ENCODE measurements at places on chromosomes 3 and 15.

DNA sequence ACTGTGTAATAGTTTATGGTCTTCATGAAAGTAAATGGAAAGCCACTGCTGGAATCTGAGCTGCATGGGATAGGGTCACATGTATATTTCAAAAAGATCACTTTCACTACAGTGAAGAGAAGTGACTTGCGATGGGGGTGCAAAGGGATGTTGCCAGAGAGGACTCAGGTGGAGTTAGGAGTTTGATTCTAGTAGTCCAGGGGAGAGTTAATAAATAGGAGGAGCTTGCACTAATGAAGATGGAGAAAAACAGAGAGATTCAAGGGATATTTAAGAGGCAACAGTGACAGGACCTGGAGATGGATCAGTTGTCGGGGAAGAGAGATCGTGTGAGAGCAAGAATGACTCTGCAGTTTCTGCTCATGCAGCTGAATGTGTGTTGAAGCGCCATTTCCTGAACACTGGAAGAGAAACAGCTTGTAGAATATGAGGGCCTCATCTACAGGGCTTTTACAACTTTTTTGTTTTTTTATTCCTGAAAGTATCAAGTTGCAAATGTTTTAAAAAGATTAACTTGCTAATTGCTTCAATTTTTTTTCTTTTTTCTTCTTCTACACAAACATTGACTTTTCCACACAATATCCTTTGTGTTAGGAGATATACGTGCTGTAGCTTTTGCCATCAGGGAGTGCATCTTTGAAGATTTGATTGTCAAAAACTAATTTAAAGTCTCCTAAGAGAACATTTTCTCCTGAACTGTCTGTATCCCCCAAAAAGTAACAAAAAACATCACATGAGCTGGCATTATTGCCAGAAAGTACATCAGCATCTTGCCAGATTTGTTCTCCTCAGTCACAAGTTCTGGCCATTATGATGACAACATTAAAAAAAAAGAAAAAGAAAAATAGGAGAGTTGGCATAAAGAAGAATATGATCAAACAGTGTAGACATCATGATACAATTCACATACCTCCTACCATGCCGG is 37.5 kb downstream of the SETMAR start:
- peak; percentile 32 for DNase-seq

DNA sequence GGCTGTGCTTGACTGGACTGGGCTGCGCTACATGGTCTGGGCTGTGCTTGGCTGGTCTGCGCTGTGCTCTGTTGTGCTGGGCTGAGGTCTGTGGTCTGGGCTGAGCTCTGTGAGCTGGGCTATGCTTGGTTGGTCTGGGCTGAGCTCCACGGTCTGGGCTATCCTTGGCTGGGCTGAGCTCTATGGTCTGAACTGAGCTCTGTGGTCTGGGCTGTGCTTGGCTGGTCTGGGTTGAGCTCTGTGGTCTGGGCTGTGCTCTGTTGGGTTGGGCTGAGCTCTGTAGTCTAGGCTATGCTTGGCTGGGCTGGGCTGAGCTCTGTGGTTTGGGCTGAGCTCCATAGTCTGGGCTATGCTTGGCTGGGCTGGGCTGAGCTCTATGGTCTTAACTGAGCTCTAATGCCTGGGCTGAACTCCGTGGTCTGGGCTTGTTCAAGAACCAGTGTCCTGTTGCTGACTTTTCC is 92.0 kb downstream of the PLXNA1 start:
- no peak for DNase-seq

GRCh38 chr3:147324356-147324755 is 82.0 kb downstream of the ZIC4 start:
- DNase-seq: no peak

- no peak for DNase-seq
Observed at GRCh38 chr3:106349191-106349881, 480.5 kb upstream of the CBLB start.

GRCh38 chr15:64901914-64902313 is 9.8 kb upstream of the ANKDD1A start:
- DNase-seq: no peak

- no peak for DNase-seq
Observed at GRCh38 chr3:43181202-43181821, 75.4 kb upstream of the POMGNT2 start.

DNA sequence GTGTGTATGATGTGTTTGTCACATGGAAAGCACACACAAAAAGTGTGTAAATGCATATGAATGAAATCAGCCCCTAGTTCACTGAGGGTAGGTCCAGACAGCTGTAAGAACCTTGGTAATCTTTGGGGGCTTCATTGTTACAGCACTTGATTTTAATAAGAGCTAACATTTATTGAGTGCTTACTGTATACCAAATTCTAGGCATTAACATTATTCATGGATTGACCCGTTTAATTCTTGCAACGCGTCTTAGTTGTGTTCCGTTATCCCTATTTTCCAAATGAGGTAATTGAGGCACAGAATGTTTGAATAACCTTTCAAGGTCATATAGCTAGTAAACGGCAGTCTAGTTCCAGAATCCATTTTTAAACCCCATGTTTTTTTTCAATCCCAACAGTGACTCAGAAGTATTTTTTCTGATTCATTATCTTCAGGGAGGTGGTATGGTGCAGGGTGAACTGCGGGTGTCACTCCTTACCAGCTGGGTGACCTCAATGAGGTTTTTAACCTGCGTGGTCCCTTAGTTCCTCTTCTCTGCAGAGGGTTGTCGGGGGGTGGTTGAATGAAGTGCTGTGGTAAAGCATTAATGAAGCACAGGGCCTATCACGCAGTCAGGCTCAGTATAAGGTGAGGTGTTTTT is 14.2 kb downstream of the RAB8B start:
- DNase-seq: no peak

GRCh38 chr3:144407335-144407734 is 435.7 kb downstream of the DIPK2A start:
- no peak for DNase-seq

GRCh38 chr3:7640787-7641186 is 779.9 kb downstream of the GRM7 start:
- peak; percentile 10 for DNase-seq

GRCh38 chr3:50825841-50826240 is 151.1 kb downstream of the DOCK3 start:
- no peak for DNase-seq

DNA sequence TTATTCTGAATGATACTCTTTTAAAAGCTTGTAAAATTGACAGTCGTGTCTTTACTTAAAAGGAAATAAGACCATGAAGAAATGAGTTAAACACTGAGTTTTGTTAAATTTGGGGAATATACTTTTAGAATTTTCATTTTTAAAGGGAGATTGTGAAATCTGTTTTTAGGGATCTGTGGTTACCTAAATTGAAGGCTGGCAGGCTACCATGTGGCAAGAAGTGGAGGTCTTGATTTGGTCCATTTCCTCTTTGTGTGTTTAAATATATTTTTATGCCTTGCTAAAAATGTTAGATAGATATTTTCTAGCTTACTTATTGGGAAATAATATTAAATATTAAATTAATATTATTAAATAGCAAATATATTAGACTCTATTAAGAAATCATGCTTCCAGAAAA is 36.6 kb upstream of the SLC22A13 start:
- no peak for DNase-seq

- no peak for DNase-seq
Observed at GRCh38 chr3:196642434-196642833, 2.9 kb downstream of the NRROS start.

DNA sequence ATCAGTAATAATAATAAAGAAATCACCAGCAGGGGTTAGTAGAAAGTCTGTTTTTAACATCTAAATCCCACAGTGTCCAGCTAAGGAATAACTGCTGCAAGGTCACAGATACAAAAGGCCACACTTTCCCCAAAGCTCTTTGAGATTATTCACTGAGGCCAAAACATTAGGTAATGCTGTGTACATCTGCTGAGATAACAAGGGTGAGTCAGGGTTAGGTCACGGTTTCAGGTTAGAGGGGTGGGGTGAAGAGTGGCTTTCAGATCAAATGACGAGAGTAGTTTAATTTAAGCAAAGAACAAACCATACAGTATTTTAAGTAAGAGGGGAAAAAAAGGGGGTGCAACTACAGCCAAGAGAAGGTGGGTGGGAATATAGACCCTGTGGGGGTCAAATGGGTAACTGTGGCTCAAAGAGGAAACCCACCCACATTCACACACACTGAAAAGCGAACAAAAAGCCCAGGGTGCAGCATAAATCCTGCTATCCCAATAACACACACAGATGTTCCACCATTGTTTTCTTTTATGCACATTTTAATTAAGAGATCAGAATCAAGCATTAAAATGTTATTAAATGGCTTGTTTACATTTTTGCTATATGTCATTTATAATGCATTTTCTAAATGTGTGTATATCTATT is 412.9 kb downstream of the TIGIT start:
- DNase-seq: no peak

DNA sequence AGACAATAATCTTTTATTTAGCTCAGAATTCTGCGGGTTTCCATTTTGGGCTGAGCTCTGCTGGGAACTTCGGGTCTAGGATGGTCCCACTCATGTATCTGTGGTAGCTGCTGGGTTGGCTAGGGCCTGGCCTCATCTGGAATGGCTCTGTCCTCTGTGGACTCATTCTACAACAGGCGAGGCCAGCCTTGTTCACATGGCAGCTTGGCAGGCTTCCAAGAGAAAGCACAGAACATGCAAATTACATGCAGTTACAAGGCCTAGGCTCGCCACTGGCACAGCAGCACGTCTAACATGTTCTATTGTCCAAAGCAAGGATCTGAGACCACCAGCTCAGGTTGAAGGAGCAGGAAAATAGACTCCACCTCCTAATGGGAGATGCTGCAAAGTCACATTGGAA is 431.4 kb downstream of the PDCD6IP start:
- peak; percentile 29 for DNase-seq

DNA sequence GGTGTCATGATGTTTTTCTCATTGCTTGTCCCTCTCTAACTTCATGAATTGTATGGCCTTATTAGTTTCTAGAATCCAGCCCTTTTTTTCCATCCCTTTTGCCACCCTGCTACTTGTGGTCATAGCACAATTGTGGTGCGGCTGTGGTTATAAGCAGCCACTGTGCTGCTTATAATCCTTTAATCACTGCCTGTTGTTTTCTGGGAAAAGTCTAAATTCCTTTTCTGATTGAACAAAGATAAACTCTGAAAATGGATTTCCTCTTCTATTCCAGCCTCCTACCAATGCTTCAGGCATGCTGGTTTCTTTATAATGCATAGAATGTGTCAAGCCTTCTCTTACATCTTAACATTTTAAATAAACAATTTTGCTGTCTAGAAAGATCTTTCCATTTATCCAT is 319.5 kb downstream of the C3orf38 start:
- no peak for DNase-seq

DNA sequence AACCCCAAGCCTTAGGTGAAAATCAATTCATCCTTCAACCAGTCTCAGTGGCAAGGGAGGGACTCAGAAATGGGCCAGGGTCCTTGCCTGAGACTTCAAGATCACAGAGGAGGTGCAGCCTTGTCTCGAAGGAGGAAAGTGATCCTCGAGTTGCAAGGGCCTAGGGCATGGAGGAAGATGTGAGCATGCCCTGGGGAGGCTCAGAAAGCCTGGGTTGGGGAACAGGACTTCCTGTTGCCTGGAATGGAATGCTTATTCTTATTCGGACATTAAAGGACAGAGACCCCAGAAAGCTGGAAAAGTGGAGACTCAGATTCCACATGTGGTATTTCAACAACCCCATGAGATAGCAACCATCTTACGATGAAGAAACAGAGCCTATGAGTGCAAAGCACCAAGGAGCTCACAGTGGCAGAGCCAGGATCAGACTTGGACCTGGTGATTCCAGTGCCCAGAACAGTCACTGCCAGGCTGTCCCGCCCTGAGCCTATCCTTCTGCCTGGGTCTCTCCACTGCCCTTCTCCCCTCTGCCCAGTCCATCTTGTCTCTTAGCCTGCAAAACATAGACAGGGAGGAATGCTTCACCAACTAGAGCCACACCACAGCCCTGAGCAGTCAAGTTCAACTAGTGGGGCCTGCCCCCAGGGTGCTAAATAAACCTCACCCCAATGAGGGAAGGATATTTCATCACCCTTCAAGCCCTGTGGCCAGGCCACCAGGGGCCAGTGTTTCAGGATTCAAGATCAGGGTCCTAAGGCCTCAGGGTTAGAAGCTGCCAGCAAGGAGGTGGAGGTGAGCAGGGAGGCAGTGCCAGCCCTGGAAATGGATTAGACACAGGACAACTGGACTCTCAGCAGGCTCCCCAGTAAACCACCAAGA is 21.9 kb downstream of the DAPK2 start:
- no peak for DNase-seq

DNA sequence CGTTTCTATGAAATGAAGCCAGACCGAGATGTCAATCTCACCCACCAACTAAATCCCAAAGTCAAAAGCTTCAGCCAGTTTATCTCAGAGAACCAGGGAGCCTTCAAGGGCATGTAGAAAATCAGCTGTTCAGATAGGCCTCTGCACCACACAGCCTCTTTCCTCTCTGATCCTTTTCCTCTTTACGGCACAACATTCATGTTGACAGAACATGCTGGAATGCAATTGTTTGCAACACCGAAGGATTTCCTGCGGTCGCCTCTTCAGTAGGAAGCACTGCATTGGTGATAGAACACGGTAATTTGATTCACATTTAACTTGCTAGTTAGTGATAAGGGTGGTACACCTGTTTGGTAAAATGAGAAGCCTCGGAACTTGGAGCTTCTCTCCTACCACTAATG is 41.9 kb upstream of the TRA2B start:
- no peak for DNase-seq
